ENCODE measurements at places on chromosomes 16 and 17.

DNA sequence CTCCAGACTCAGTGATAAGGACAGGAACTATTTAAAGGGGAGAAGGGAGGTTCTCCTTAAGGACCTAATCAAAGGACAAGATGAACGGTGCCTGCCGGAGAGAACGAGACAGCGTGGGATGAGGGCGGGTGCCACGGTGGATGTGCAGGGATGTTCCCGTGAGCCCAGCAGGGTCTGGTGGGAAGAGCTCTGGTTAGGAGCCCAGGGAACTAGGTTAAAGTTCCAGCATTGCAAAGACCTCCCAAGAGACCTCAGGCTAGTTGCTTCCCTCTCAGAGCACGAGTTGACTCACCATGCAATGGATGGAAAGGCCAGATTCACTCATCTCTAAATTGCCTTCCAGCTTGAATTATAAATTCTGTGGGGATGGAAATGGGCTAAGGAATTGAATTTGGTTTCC is 14.7 kb downstream of the CCR7 start:
- peak; percentile 60 for DNase-seq

DNA sequence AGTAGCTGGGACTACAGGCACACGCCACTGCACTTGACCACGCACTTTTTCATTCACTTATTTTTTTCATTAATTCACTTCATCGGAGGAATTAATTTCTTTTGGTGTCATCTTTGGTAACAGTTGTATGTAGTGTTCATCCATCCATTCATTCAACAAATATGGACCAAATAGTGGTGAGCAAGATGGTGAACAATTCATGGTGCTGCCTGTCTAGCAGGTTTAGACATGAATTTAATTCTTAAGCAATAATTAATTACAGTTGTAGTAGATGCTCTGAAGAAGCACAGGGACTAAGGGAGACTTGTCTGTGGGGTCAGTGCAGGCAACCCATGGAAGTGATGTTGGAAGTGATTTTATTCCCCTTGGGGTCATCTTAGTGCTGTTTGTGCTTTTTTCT is 22.4 kb downstream of the GDE1 start:
- DNase-seq: no peak

DNA sequence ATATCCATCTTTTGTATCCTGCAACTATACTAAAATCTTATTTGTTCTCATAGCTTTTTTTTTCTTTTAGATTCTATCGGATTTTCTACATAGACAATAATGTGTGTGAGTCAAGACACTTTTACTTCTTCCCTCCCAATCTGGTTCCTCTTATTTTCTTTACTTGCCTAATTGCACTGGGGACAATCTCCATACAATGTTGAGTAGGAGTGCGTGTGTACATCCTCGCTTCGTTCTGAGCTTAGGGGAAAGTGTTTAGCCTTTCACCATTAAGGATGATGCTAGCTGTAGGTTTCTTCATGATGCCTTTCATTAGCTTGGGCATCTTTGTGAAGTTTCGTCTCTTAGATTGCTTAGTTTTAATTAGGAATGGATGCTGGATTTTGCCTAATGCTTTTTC is 2.9 kb downstream of the SPATA32 start:
- DNase-seq: no peak

DNA sequence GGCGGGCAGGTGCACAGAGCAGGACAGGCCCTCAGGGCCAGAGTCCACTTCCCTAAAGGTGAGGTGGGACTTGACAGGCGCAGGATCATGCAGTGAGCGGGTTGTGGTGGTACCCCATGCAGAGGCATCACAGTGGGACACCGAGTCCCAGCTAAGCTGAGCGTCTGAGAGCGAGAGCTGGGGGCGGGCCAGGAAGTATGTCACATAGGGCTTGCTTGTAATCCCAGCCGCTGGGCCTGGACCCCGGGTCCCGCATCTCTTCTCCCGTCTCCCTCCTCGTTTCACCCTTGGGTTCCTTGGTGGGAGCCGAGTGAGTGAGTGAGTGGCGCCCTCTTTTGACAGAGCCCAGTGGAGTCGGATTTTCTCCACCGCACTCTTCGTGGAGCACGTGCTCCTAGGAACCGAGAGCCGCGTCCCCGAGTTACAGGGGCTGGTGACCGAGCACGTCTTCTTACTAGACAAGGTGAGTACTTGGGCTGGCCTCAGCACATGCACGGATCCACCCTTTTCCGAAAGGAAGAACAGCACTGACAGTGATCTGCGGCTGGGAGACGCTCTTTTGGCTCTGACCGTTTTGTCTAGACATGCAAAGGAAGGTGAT is 50.8 kb upstream of the ENDOV start:
- DNase-seq: no peak

GRCh38 chr16:64823481-64824075 is 298.3 kb downstream of the CDH11 start:
- DNase-seq: no peak

GRCh38 chr16:11088831-11089230 is 144.5 kb downstream of the CLEC16A start:
- DNase-seq: no peak

DNA sequence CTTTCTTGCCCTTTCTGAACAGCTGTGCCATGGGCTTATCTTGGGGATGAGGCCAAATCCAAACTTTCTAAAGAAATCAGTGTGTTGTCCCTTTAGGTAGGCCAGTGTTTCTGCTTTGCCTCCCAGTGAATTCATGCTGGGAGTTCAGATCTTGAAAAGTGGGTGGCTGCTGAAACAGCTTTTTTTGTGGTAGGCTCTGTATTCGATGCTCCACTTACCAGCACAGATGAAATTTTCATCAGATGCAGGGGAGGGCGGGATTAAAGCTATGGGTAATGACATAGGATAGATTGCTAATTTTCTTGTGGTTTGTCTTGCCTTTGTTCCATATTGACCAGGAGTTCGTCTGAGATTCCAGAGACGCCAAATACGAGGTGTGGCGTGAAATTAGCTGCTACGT is 2.8 kb downstream of the SOCS7 start:
- DNase-seq: no peak

DNA sequence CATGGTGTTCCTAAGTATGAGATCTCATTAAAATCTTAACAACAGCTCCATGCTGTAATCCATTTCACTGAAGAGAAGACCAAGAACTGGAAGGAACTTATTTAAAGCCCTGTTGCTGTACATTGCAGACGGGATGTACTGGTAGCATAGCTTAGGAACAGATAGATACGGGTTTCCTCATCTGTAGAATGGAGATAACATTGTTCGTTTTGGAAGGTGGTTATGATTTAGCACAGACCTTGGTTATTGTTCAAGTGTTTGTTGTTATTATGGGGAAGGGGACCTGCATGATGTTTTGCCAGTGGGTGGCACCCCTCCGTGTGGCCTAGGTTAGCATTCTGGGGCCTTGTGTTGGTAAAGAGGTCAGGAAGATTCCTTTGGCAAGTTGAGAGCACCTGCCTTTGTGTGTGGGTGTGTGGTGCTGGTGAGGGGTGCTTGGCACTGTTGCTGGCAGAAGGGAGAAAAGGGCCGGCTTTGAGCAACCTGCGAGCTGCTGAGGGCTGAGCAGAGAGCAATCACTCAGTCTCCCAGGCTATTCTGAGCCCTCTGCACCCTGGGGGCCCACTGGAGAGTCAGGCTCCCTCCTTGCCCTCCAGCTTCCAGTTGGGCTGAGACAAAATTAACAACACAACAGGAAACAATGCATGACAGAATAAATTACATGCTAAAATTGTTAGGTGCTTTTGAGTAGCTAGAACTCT is 2.3 kb downstream of the TAOK2 start:
- no peak for DNase-seq

- no peak for DNase-seq
These were observed 4.7 kb upstream of the TGFB1I1 start for GRCh38 chr16:31467151-31467773.

DNA sequence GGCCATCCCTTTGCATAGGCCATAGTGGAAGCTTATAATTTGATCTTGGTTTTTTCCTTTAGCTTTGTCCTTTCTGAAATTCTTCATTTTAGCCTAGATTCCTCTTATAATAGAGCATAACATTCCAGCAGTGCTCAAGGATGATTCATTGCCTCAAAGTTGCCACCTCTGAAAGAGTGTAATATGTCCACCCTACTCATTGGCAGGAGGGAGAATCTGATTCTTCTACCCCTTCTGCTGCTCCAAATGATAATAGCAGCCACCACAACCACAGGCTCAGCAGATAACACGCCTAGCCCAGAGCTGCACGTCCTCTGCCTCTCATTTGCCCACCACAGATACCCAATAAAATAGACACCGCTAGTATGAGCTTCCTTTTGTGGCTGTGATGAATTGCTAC is 337.4 kb upstream of the HSBP1 start:
- DNase-seq: no peak

GRCh38 chr17:42212382-42212781 is 18.1 kb upstream of the GHDC start:
- DNase-seq: no peak

DNA sequence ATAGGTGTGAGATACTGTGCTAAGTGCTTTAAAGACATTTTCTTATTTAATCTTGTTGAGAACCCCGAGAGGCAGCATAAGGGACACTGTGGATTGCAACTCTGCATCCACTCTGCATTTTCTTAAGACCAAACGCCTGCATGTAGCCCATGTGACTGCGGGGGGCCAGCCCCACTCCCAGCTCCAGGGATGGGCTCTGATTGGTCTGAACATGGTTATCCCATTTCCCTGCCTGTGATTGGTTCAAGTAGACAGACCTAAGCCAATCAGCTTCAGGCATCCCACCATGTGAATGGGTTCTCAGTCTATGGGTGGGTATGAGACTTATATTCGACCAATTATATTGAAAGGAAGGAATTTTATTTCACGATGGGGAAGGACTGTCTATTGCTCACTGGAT is 33.2 kb upstream of the USP7 start:
- no peak for DNase-seq

GRCh38 chr17:18225642-18226283 is 328 bp downstream of the LLGL1 start:
- no peak for DNase-seq

- no peak for DNase-seq
These were observed 1.8 kb downstream of the JPT1 start for GRCh38 chr17:75152523-75152921.

GRCh38 chr17:56708220-56708558 is 114.7 kb downstream of the NOG start:
- no peak for DNase-seq

DNA sequence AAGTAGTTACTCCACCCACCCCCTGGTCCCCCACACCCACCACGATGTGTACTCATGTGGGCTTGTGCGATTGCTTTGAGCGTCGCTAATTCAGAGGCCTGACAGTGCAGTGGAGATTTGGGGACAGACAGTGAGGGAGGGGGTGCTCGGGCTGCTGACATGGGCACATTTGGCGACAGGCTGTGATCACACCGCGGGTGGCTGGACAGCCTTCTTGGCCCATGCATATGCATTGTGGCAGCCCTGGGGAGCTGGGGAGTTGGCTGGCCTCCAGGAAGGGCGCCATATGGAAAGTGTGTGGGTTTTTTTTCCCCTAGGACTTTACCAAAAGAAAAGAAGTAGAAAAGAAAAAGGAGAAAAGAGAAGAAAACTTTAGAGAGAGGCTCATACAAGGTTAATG is 275.5 kb upstream of the N4BP1 start:
- no peak for DNase-seq

- DNase-seq: no peak
These were observed 20.4 kb upstream of the XYLT1 start for GRCh38 chr16:17491140-17491662.

GRCh38 chr16:49491771-49492761 is 118.5 kb downstream of the C16orf78 start:
- peak; percentile 36 for DNase-seq

DNA sequence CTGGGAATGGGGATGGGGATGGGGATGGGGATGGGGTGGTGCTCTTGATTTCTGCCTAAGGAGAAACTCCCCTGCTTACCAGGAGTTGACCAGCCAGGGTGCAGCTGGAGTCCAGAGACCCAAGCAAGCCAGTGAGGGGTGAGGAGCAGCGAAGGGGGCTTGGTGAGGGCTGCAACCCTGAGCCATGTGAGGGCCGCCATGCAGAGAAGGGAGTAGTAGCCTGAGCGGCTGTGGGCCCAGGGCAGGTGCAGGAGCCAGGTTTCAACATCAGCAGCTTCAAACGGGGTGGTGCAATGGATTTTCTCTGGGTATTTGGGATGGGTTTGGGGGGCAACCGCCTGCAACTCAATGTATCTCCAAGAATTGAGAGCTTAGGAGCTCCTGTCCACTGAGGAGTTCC is 35.2 kb downstream of the COX4I1 start:
- DNase-seq: no peak

- no peak for DNase-seq
These were observed 35.4 kb downstream of the RGS9 start for GRCh38 chr17:65172496-65173136.

GRCh38 chr16:79564671-79565107 is 35.8 kb downstream of the MAF start:
- DNase-seq: no peak

GRCh38 chr17:64037802-64038201 is 17.4 kb upstream of the ICAM2 start:
- DNase-seq: no peak

DNA sequence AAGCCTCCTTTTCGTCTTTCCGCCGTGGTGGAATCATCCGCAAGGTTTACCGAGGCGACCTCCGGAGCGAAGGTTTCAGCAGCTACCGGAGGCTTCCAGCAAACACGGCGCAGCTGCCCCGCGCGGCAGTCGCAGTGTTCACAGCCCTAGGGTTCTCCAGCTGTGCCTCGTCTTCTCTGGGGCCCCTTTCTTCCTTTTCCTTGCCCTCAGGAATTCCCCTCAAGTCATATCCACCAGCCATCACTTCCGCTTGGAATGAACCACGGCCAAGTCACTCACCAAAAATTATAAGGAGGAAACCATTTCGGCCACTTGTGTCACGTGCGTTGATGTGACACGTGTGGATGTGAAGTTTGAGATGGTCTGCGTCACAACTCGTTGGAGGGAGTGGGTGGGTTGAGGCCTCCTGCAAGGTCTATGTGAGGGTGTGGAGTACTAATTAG is 636 bp upstream of the ERN1 start:
- DNase-seq: no peak

DNA sequence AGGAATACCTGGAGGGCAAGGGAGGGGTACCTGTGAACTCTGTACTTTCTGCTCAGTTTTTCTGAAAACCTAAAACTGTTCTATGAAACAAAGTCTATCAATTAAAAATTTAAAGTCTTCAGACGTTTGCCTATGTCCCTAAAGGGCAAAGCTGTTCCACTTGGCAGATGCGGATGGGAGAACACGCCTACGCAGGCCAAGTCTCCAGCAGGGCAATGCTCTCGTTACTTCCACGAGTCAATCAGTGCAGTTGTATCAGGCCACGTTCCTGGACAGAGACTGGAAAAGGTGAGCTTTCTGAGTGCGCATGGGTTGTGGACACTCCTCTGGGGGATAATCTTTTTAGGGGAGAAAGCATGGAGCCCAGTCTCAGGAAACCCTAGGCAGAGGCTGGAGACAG is 86.6 kb downstream of the NXN start:
- no peak for DNase-seq

- no peak for DNase-seq
These were observed 7.8 kb downstream of the TRAF7 start for GRCh38 chr16:2163211-2163881.
